ENCODE measurements at places on chromosomes 5 and 9. TPM values are rescaled to one million over a fixed set of nuclear protein-coding genes. Genes with fewer than 3 reads are reported as not detected.
A peak's percentile ranks its signal among the peaks of the same experiment; 100 is the strongest.

The FGF10 gene
- total RNA-seq = not detected

The ADAMTSL1 gene
- 1.6 TPM for total RNA-seq

The CER1 gene
- total RNA-seq = not detected

DNA sequence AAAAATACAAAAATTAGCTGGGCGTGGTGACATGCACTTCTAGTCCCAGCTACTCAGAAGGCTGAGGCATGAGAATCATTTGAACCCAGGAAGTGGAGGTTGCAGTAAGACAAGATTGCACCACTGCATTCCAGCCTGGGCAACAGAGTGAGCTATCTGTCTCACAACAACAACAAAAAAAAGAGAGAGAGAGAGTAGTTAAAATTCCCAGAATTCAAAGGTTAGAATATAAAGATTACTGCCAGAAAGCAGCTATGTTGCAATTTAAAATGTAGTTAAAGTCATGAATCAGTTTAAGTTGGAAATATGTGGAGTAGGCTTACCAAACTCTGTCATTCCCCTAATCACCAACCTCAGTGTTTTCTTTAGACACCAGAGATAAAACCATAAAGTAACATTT lies 58.7 kb upstream of the SUSD1 start:
- H3K36me3 ChIP-seq = no peaks in the 10 kb centered on the region
- no peaks in the 10 kb centered on the region for H3K27me3 ChIP-seq
- no peak overlapping the region for H3K27ac ChIP-seq
- H3K4me3 ChIP-seq = no peak overlapping the region
- DNase-seq = peak; percentile 31

GRCh38 chr5:80590766-80591165 lies 20.7 kb upstream of the ANKRD34B start:
- H3K4me1 ChIP-seq = no peaks in the 10 kb centered on the region
- no peak for DNase-seq
- H3K36me3 ChIP-seq = no peaks in the 10 kb centered on the region
- H3K27me3 ChIP-seq = no peaks in the 10 kb centered on the region
- H3K4me3 ChIP-seq = no peak overlapping the region

- H3K4me1 ChIP-seq = no peaks in the 10 kb centered on the region
- no peaks in the 10 kb centered on the region for H3K36me3 ChIP-seq
- no peak overlapping the region for H3K4me3 ChIP-seq
- no peaks in the 10 kb centered on the region for H3K27me3 ChIP-seq
Observed at GRCh38 chr5:174271316-174271715, 225.8 kb downstream of the NSG2 start.

GRCh38 chr9:121976751-121977150 lies 116.4 kb downstream of the TTLL11 start:
- H3K4me1 ChIP-seq = no peaks in the 10 kb centered on the region
- no peaks in the 10 kb centered on the region for H3K36me3 ChIP-seq

DNA sequence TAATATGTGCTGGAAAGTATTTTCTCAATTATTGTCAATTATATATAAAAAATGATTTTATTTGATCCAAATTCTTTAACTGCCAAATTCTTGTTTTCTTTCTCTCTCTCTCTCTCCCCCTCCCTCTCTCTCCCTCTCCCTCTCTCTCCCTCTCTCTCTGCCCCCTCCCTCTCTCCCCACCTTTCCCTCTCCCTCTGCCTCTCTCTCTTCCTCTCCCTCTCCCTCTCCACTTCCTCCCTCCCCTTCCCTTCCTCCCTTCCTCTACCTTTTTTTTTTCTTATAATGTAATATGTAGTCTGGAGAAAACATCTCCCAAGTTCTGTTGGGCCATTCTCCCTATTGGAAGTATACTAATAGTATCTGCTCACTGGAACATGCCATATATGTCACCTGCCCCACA lies 6.4 kb upstream of the RFX3 start:
- DNase-seq = no peak
- no peak overlapping the region for H3K4me3 ChIP-seq
- H3K36me3 ChIP-seq = no peaks in the 10 kb centered on the region
- H3K27me3 ChIP-seq = no peaks in the 10 kb centered on the region

DNA sequence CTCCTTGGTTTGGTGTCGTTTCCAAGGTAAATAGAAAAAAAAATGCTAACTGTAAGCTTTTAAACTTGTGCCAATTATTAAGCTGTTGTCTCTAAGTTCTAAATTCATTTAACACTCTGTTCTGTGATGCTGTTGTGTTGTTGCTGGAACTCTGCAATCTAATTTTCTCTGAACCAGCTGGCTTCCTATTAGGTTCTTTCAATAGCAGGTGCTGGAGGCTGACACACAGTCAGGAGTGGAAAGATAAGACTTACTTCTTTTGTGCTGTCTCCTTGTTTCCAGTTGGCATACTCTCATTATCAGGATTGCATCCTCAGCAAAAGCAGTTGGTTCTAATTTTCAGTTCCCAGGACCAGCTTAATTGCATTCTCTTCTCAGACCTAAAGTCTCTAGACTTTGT lies 1252.6 kb upstream of the NUDT12 start:
- H3K36me3 ChIP-seq = no peaks in the 10 kb centered on the region
- no peaks in the 10 kb centered on the region for H3K4me1 ChIP-seq
- H3K27me3 ChIP-seq = no peaks in the 10 kb centered on the region
- H3K27ac ChIP-seq = no peak overlapping the region
